PC-3 (cell line): ENCODE measurements at places on chromosomes 4 and X.

DNA sequence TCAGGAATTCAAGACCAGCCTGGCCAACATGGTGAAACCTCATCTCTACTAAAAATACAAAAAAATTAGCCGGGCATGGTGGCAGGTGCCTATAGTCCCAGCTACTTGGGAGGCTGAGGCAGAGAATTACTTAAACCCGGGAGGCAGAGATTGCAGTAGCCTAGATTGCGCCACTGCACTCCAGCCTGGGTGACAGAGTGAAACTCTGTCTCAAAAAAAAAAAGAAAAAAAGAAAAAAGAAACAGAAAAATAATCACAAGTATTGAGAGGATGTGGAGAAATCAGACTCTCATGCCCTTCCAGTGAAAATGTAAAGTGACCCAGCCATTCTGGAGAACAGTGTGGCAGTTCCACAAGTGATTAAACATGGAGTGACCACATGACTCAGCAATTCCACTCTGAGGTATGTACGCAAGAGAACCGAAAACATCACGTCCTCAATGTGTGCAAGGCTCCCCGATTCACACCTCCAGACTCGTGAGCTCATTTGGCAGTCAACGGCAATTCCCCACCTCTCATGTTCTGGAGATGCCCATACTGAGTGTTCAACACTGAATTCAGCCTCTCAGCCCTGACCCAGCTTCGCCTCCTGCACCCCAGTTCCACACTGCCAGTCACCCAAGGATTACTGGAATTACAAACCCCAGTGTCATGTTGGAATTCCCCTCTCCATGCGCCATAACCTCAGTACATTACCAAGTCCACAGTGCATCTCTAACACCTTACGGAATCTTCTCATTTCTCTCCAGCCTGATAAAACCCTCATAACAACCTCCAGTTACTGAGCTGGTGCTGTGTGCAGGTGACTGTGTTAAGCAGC is 21.1 kb downstream of the ACOX3 start:
- H3K36me3 ChIP-seq, result no peaks in the 10 kb centered on the region
- no peak overlapping the region for H3K27ac ChIP-seq
- no peaks in the 10 kb centered on the region for H3K27me3 ChIP-seq

GRCh38 chrX:110180928-110181310 is 137.0 kb downstream of the AMMECR1 start:
- no peaks in the 10 kb centered on the region for H3K36me3 ChIP-seq
- H3K4me3 ChIP-seq, result peak overlapping the region; percentile 46; the same call in 1 of the 2 replicates

DNA sequence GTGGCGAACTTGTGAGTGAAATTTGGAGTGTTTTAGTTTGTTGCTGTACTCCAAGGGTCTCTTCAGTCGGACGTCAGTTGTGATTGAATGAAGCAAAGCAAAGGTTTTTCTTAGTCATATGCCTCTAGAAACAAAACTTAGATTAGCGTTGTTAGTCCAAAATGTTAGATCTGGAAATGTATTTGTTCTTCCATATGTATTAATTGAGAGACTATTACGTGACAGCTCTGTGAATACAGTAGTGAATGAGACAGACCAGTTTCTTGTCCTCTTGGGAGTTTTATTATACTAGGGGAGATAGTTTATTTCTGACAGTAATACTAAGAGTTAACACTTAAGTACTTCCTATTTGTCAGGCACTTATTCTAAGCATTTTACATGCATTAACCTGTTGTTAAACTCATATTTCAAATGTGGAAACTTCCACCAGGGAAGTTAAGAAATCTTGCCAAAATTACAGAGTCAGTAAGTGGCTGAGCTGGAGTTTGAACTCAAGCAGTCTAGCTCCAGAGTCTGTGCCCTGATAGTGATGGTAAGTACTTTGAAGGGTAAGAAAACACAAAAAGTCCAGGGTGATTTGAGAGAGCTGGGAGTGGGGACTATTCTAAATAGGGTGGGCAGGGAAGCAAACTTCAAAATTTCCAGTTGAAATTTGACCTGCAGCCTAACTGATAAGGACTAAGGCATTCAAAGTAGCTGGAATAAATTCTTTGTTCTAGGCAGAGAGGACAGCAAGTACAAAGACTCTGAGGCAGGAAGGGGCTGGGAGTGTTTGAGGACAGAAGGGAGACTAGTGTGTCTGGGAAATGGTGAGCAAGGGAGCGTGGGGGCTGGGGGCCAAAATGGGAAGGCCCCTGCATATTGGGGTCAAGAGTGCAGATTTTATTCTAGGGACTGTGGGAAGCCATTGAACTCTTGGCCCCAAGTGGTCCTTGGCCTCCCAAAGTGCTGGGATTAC is 17.0 kb downstream of the ADD1 start:
- no peak for DNase-seq
- H3K36me3 ChIP-seq, result no peaks in the 10 kb centered on the region
- H3K27me3 ChIP-seq, result no peaks in the 10 kb centered on the region
- H3K27ac ChIP-seq, result no peak overlapping the region
- no peak overlapping the region for H3K4me3 ChIP-seq
- peaks cover 12% of the 10 kb centered on the region for H3K4me1 ChIP-seq

- H3K36me3 ChIP-seq, result no peaks in the 10 kb centered on the region
- H3K27ac ChIP-seq, result no peak overlapping the region
- no peak overlapping the region for H3K4me3 ChIP-seq
- H3K4me1 ChIP-seq, result no peaks in the 10 kb centered on the region
- no peak for DNase-seq
These were observed 9.1 kb downstream of the IL13RA1 start for GRCh38 chrX:118736394-118737010.

DNA sequence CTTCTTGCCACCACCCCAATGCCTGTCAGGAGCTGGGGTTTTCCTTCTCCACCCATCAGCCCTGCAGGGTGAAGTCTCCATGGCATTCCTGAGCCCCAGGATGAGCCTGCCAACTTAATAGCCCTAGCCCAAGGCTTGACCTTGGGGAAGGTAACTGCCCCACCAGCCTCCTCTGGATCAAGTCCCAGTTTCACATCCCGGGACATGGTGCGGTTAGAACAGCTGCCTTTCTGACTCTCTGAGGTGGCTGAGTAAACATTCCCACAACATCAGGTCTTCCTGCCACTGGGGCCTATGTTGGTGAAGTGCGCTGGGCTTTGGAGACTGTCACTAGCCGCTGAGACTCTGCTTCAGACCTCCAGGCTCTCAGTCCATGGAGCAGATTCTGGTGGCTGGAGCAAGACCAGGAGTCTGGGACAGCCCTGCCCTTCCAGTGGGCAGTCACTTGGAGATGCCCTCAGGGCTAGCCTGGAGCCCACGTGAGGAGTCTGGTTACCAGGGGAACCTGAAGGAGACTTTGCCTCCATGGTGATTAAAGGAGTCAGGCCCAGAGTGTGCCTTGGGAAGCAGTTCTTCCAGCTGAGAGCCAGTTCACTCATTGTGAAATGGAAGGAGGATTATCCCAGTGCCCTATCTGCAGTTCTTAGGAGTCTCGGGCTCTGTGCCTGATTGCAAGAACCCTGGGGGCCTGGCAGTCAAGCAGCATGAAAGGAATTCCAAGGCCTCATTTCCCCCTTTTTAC is 56.8 kb downstream of the SMIM20 start:
- DNase-seq, result peak; percentile 46
- H3K27ac ChIP-seq, result no peak overlapping the region
- peaks cover 6% of the 10 kb centered on the region; the same call in 1 of the 2 replicates for H3K4me1 ChIP-seq
- no peaks in the 10 kb centered on the region for H3K27me3 ChIP-seq
- H3K36me3 ChIP-seq, result no peaks in the 10 kb centered on the region
- no peak overlapping the region for H3K4me3 ChIP-seq

GRCh38 chrX:30313322-30313721 is 4.1 kb upstream of the NR0B1 start:
- peak overlapping the region; percentile 44; the same call in 1 of the 2 replicates for H3K4me3 ChIP-seq
- no peaks in the 10 kb centered on the region for H3K36me3 ChIP-seq
- H3K27me3 ChIP-seq, result no peaks in the 10 kb centered on the region
- no peak overlapping the region for H3K27ac ChIP-seq
